ENCODE measurements at places on chromosomes 13 and 19.

GRCh38 chr13:37657134-37657533 is 58.6 kb upstream of the POSTN start:
- DNase-seq, result no peak

- peak; percentile 52 for DNase-seq
These were observed 5.6 kb downstream of the APC2 start for GRCh38 chr19:1455336-1456120.

DNA sequence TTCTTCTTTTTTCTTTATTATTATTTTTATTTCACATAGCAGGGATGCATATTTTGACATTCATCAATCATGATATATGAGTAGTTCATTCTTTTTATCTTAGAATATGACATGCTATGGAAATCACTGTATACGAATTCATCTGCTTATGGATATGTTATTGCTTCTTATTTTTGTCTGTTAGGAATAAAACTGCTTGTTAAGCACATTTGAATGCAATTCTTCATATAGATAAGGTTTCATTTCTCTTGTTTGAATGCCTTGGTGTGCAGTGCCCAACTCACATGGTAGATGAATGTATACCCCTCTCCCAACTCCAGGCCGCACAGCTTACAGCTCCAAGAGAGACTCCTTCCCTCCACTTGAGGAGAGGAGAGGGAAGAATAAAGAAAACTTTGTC is 11.3 kb downstream of the ZNF776 start:
- no peak for DNase-seq

DNA sequence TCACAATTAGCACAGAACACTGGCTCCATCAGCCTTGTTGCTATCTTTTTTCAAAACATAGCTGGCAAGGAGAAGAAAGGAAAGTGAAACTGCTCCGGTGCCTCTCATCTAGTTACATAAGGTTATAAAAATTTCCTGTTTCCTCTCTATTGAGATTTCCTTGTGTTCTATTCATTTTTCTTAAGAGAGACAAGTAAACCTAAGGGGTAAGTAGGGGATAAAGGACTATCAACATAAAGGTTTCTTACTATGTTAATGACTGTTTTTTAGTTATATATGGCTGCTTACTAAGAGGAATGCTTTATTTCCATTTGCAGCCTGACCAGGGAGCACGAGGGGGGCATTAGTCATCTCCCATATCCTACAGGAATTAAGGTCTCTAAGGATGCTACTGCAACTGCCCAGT is 73.2 kb upstream of the MLNR start:
- DNase-seq, result no peak

GRCh38 chr13:96490496-96490989 is 400.6 kb downstream of the HS6ST3 start:
- no peak for DNase-seq

DNA sequence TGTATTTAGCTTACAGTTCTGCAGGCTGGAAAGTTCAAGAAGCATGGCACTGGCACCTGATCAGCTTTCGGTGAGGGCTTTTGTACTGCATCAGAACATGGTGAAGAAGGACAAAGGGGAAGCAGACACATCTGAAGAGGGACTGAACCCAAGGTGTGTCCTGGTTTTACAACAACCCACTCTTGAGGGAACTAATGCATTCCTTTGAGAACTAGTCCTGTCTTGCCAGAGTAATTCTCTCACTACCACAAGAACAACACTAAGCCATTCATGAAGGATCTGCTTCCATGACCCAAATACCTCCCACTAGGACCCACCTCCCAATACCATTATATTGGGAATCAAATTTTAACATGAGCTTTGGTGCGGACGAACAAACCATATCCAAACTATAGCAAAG is 93.6 kb downstream of the RFC3 start:
- no peak for DNase-seq

DNA sequence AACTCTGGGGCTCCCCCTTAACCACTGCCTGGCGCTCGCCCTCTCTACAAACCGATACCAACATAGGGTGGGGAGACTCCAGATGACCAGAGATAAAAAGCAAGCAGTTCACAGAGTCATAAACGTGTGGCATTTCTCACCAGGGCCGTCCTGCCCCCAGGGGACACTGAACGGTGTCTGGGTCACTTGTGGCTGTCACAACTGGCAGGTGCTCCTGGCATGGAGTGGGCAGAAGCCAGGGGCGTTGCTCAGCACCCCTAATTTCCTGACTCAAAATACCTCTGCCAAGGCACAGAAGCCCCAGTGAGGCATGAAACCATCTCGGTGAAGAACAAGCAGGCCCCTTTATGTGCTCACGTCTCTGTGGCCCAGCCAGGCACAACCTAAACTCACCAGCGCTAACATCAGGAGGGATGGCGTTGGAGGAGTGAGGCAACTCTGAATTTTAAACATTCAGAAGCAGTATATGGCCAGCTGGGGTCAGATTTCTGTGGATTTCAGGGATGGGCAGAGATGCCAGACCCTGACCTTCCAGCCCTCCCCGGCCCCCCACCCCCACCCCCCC is 1.8 kb downstream of the PIP5K1C start:
- DNase-seq, result no peak

GRCh38 chr13:42981317-42981716 is 10.7 kb downstream of the EPSTI1 start:
- DNase-seq, result no peak

DNA sequence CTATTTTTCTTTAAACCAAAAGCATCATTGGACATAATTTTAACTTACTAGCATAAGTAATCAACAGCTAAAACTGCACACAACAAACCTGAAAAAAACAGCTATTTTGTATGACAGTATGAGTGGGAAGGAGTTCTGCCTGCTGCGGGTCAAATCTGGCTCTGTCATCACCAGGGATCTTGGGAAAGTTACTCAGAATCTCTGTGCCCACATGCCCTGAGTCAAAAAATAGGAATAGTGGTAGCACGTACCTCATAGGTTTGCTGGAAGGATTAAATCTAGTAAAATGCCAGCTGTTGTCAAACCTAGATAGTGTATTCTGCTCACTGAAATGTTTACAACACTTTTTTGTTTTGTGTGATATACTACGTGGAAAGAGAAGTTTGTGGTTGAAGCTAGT is 1.1 kb downstream of the CLN5 start:
- DNase-seq, result no peak

DNA sequence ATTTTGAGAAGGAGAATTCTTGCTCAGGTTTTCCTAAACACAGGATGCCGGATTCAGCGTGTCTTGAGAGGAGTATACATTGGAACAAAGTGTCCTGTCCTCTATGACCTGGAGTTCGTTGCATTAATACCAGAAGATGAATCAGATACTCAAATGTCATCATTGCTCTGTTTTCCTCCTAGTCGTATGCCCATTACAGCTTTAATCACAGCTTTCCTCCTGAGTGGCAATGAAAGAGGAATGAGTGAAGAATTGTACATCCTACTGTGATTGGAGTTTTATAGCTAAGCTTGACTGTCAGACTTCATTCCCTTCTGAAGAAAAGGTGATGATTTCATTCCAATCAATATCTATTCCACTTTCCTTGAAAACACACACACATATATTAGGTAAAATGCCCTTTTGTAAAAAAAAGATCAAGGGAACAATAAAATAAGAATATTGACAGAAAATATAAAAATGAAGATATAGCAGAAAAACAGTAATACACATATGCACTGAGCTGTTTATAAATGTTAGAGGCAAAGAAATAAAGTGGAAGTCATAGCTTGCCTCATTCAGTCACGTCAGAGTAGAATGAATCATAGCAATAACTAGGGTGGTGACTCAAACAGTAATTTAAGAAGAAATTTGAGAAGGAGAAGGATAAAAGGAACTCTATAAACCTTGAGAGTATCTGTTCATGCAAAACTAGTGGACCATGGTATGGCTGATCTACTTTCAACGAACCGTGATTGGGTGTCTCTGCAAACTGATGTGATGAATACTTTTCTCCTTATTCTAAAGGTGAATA is 501.5 kb downstream of the SUCLA2 start:
- no peak for DNase-seq

GRCh38 chr19:10921199-10921909 is 7.1 kb downstream of the YIPF2 start:
- no peak for DNase-seq

- DNase-seq, result no peak
These were observed 67.8 kb upstream of the ARHGEF7 start for GRCh38 chr13:111047326-111047725.

DNA sequence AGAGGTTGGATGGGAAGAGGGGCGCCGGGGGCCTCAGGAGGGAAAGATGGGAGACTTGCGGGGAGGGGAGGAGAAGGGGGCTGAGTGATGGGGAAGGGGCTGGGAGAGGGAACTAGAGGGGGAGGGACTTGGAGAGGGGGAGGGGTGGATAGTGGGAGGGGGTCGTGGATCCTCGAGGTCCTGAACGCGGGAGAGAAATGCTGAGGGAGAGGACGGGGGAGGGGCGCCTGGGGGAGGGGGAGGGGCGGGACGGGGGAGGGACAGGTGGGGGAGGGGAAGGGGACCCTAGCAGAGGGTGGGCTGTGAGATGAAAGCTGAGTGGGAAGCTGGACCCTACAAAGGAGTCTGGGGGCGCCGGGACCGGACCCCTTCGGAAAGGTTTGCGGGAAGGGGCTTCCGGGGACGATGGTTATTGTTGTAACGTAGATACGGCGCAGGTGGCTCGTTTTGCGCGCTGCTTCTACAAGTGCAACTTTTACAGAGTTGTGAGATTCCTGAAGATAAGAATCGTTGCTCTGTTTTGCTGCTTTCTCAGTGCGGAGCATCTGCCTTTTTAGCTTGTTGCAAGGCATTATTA is 418 bp downstream of the ZNF444 start:
- peak; percentile 52 for DNase-seq

GRCh38 chr19:33818411-33818810 is 21.7 kb downstream of the KCTD15 start:
- DNase-seq, result no peak

DNA sequence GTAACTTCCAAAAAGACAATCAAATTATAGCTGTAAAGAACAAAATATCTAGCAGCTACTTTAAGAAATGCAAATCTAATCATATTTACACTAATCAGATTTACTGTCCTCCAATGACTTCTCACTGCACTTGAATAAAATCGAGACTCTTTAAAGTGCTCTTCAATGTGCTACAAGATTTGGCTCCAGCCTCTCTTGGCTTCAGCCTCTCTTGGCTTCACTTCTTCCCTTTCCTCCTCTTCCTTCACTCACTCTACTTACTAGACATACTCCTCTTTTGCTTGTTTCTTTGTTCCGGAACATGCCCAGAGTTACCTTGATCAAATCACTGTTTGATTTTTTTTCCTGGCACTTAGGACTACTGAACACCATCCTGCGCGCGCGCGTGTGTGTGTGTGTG is 495.4 kb downstream of the LMO7 start:
- DNase-seq, result peak; percentile 12

GRCh38 chr19:51320280-51320657 is 8.8 kb downstream of the IGLON5 start:
- DNase-seq, result no peak

DNA sequence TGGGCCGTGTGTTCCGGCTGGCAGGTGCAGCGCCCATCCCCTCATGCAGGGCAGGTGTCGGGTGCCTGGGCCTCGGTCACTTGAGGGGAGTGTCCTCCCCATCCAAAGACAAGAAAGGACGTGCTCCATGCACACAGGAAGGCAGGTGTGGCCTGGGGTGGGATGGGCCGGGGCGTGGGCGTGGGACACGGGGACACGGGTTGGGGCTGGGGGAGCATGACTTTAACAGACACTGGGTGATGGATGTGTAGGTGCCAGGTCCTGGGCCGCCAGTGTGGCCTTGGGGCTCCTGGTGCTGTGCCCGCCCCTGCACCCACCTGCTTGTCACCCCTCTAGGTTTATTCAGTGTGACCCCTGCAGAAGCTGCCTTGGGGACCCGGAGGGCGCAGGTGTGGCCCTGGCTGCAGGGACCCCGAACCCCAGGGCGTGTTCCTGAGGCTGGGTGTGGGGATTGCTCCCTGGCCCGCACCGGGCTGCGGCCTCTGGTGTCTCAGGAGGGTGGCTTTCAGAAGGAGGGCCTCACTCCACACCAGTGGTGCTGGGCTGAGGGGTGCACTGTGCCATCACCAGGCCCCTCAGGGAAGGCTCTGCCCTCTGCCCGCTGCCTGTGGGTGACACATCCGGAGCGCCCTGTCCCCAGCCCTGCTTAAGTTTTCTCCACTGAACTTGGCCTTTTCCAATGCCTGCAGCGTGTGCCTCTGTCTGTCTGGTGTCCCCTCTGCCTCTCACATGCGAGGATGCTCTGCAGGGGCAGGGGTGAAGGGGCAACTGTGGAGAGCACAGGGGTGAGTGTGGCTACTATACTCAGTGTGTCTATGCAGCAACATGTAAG is 5.2 kb downstream of the TMEM255B start:
- no peak for DNase-seq

DNA sequence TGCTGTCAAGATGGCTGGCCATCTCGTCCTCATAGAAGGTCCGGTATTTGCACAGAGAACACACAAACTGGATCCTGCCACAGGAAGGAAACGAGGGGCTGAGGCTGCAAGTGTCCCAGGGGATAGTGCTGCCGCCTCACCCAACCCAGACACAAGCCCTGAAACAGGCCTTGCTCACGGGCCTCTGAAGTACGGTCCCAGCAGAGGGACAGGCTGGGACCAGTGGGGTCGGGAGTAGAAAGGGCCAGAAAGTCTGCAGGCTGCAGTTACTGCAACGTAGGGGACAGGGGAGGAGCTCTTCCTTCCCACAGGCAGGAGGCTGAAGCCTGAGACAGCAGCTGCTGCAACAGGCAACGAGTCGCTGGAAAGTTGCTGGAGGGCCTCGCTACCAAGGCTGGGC is 18.2 kb upstream of the AKAP8 start:
- no peak for DNase-seq

- DNase-seq, result peak; percentile 78
These were observed 8.4 kb downstream of the ZNF808 start for GRCh38 chr19:52535771-52536447.

- no peak for DNase-seq
These were observed 18.2 kb upstream of the ZMYM5 start for GRCh38 chr13:19881641-19882040.

DNA sequence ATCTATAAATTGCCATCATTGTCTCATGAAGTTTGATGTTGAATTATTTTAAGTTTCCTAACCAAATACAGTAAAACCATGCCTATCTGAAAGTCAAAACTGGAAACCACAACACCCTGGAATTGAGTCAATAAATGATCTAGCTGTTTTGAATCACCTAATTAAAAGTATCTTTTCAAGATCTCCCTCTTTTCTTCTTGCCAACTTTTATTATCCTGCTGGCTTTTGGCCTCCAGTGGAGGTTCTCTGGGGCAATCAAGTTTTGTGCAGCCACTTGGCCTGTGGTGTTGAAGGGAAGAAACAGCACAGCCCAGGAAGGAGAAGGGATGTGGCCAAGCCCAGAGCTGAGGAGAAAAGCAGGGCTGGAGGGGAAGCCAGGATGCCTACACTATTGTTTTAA is 255.4 kb downstream of the COG6 start:
- no peak for DNase-seq

- no peak for DNase-seq
These were observed 87.1 kb upstream of the STK24 start for GRCh38 chr13:98664047-98664446.

DNA sequence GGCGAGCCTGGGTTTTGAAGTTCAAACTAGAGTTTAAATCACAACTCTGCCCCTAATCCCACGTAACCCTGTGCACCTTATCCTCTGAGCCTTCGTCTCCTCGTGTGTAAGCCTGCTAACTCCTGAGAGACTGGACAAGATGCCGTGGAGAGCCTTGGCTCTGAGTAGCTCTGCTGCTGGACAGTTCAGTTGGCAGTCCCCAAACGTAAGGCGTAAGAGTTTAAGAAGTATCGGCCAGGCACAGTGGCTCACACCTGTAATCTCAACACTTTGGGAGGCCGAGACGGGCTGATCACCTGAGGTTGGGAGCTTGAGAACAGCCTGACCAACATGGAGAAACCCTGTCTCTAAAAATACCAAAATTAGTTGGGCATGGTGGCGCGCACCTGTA is 4.7 kb upstream of the CD79A start:
- DNase-seq, result no peak

All from retina (tissue), 1 donor.